ENCODE measurements at places on chromosomes 7 and 10.

DNA sequence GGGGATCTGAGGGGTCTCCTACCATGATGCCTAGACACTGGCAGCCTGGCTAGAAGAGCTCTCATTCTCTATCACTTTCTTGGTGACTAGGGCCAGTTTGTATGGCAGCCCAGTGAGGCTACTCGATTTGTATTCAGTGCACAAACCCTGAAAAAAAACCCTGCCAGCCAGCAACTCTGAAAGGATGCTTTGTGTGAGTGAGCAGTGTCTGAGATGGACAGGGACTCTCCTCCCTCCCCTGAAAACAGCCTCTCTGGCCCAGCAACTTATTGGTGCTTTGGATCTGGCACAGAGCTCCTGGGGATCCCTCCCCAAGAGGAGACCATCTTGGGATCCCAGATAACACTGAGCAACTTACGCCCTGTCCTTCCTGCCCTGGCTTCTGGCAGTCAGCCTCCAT lies 10.8 kb upstream of the LRRC4 start:
- DNase-seq = no peak

DNA sequence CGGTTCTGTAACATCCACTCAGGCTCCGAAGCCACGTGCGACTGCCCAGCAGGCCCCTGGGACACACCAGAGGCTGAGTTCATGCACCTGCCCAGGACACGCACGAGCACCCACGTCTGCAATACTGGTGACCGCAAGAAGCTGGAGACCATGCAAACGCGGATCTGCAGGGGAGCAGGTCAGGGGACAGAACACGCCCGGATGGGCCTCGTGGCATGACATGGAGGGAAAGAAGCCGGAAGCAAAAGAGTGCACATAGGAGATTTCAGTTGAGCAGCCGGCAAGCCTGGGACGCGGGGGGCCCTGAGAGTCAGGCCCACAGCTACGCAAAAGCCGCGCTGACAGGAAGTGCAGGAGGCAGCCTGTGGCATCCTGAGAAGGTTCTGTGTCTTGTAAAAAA lies 73.7 kb downstream of the FOXL3 start:
- DNase-seq = no peak

DNA sequence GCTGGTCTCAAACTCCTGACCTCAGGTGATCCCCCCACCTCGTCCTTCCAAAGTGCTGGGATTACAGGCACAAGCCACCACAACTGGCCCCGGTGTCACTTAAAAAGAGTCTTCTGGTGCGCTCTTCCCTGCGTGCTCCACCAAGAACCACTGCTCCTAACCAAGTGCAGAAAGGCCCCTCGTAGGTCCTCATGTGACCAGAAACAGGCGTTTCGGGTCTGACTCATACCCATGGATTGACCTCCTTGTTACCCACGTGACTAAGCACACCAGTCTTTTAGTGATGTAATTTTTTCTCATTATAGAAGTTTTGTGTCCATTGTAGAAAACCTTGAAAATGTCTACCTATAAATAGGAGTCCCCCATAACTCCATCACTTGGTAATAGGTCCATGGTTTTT lies 13.9 kb downstream of the FKBP6 start:
- no peak for DNase-seq

GRCh38 chr10:12803776-12804175 lies 197.7 kb downstream of the CCDC3 start:
- no peak for DNase-seq

- DNase-seq = no peak
Measured at GRCh38 chr10:44292390-44293002, 92.4 kb downstream of the CXCL12 start.

All from GM18507 (cell line).